T-helper 2 cell (primary cell): ENCODE measurements at places on chromosomes 3 and 15.

GRCh38 chr3:124907957-124908356 is 20.8 kb upstream of the ITGB5 start:
- DNase-seq, result no peak

- DNase-seq, result no peak
Measured at GRCh38 chr3:105527949-105528348, 161.2 kb downstream of the ALCAM start.

DNA sequence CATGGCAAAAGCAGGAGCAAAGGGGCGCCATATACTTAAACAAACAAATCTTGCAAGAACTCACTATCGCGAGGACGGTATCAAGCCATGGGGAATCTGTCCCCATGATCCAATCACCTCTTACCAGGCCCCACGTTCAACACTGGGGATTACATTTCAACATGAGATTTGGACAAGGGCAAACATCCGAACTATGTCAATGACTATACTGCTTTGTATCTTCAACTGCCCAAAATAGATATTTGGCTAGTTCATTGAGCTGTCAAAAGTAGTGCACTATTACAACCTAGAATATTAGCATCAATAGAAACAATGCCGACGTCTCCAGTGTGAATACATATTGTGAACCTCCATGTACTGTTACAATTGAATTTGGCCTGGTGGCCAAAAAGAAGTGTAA is 760.4 kb downstream of the MCTP2 start:
- no peak for DNase-seq

- no peak for DNase-seq
Measured at GRCh38 chr3:138849222-138849940, 14.7 kb upstream of the PIK3CB start.

DNA sequence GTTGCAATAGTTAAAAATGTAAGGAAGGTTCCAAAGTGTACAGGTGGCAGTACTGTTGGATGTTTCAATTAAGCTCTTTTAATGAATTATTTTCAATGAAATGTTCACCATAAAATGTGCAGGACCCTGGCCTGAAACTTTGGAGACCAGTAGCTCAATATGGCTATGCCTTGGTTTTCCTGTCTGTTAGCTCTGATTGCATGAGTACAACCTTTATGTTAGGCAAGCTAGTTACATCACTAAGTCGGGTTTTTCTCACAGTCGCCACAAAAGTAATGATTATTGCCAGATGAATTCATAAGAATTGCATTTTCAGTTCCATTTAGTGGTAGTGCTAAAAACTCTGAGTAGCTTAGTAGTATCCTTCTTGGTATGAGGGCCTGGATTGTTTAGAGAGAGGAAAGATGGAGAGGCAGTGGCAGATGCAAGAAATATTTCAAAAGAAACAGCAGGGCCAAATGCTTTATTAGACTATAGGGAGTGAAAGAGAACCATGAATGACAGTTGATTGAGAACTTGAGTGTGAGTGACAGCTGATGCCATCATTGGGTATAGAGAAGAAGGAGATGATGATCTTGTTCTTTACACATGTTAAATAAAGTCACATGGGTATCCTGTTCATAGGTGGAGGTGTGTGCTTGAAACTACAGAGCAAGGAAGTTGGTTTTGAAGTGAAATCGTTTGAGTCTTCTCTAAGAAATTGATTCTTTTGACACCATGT is 109.5 kb downstream of the AKAP13 start:
- no peak for DNase-seq

- DNase-seq, result no peak
Measured at GRCh38 chr3:169268286-169268776, 395.2 kb downstream of the MECOM start.

- DNase-seq, result no peak
Measured at GRCh38 chr3:132681421-132681820, 21.3 kb downstream of the UBA5 start.

DNA sequence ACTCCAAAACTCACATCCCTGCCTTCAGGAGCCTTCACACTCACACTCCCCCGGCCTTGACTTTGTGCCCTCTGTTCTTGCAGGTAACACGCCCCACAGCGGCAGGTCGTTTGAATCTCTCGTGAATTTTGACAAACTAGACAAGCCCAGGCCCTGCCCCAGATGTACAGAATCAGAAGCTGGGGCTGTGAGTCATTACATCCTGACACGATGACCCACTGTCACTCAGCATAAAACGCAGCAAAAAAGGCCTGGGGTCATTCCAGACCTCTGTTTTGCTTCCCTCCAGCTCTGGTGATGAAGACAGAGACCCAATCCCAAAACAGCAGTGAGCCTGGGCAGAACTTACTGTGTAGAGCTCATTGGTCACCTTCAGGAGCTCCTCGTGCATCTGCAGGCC is 116.4 kb upstream of the RAD18 start:
- DNase-seq, result no peak

- DNase-seq, result no peak
Measured at GRCh38 chr3:148717885-148718561, 20.3 kb downstream of the AGTR1 start.

- no peak for DNase-seq
Measured at GRCh38 chr3:19717736-19718135, 216.3 kb downstream of the EFHB start.

GRCh38 chr15:84616235-84616634 is 15.4 kb downstream of the ZSCAN2 start:
- no peak for DNase-seq
